ENCODE measurements at places on chromosomes 7 and 10.

- no peak for DNase-seq
Measured at GRCh38 chr10:17607060-17607459, 10.1 kb downstream of the HACD1 start.

DNA sequence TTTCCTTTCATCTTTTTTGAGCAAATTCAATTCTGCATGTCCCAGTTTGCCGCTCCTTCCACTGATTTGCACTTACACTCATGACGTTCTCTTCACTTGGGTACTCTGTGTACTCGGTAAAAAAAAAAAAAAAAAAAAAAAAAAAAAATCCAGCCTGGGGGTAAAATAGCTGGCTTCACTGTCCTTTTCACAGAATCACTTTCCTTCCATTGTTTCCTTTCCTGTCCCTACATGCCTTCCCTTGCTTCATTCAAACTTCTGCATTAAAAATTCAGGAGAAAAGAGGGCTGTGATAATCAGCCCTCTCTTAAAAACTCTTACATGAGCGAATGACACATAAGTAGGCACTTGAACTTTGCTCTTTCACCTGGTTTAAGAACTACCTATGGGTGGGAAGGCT is 8.7 kb downstream of the ANKRD1 start:
- no peak for DNase-seq

DNA sequence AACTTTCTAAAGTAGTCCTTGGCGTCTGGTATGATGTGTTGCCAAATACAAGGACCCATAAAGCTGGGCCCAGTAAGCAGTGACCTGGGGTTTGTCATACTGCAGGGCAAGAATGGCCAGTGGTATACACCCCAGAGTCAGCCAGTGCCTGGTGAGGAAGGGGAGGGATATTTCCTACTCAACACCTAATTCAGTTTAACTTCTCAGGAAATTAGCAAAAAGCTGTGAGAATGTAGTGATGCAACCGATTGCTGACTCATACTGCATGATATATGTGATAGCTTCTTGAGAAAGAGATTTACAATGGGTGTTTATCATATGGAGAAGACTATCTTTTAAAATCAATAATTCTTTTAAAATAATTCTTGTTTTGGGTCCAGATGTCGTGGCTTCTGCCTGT is 889.3 kb upstream of the CELF2 start:
- DNase-seq, result peak; percentile 4

GRCh38 chr10:121051696-121052279 is 200.6 kb downstream of the WDR11 start:
- no peak for DNase-seq

DNA sequence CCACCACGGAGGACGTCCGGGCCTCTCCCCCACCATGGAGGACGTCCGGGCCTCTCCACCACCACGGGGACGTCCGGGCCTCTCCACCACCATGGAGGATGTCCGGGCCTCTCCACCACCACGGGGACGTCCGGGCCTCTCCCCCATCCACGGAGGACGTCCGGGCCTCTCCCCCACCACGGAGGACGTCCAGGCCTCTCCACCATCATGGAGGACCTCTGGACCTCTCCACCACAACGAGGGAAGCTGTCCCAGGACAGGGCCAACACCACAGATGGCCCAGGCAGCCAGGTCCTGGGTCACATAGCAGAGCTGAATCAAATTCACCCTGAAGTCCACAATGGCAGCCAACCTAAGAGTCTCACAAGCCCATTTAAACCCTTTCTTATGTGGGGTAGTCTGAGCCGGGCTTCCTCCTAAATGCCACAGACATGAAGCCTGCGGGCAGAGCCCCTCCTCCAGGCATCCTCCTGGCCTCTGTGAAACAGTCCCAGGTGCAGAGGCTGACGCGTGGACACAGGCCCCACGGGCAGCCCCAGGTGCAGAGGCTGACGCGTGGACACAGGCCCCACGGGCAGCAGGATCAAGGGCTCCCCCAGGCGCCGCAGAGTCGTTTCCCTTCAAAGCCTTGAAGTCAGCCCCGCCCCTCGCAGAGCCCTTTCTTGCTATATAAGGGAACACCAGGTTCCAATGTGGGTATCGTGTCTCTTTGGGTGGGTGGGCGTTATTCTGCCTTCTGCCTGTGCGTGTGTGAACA is 47.0 kb downstream of the FOXL3 start:
- DNase-seq, result no peak

GRCh38 chr7:158274996-158275395 is 312.6 kb downstream of the PTPRN2 start:
- no peak for DNase-seq

GRCh38 chr7:114356133-114356532 is 58.5 kb upstream of the FOXP2 start:
- no peak for DNase-seq

- DNase-seq, result no peak
Measured at GRCh38 chr7:117134411-117134810, 181.1 kb downstream of the ST7 start.

DNA sequence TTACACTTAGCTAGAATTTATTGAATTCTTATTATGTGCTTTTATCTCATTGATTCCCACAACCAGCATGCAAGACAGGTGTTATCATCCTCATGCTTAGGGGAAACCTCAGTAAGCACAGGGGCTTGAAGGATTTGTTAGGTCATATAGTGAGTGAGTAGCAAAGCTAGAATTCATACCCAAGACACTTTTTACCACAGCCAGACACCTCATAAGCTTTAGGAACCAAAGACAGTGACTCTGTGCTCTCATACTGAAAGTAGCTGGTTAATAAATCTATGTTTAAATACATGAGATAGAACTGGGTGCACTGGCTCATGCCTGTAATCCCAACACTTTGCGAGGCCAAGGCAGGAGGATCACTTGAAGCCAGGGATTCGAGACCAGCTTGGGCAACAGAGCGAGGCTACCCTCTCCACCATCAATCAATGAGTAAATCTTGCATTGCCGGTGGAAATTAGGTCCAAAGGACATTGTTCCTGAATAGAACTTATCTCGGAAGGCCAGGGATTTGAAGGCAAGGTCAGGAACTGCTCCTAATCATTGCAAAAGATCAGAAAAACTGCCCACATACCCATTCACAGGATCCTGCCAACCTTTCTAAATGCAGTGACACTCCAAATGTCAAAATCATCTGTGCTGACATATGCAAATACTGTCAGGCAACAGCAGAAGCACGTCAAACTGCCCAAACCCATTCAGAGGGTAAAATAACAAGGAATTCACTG is 523.5 kb downstream of the PARD3 start:
- DNase-seq, result no peak

- DNase-seq, result no peak
Measured at GRCh38 chr10:1297566-1298301, 241.5 kb downstream of the WDR37 start.

Measured in OCI-M1 (cell line).